B cell (primary cell): ENCODE measurements at places on chromosomes 13 and 19. TPM values are rescaled to one million over a fixed set of nuclear protein-coding genes. Genes with fewer than 3 reads are reported as not detected.

Gene ZSCAN4
- not detected in 2 replicates for polyA plus RNA-seq

Gene CGB5
- polyA plus RNA-seq: not detected in 2 replicates

Gene FGF21
- polyA plus RNA-seq: not detected in 2 replicates

Gene PRR19
- 0.26 and 0.39 TPM in 2 replicates for polyA plus RNA-seq

Gene ZNF540
- 2.2 and 2.9 TPM in 2 replicates for polyA plus RNA-seq

Gene SEMA6B
- polyA plus RNA-seq: 0.88 TPM in 1 of 2 replicates, not detected in the other

Gene LRP3
- polyA plus RNA-seq: 0.10 and 0.13 TPM in 2 replicates

Gene RGL3
- polyA plus RNA-seq: 2.8 and 3.5 TPM in 2 replicates

Gene CRLF1
- not detected in 2 replicates for polyA plus RNA-seq

Gene TPTE2
- polyA plus RNA-seq: 0.06 TPM in 1 of 2 replicates, not detected in the other

Gene GDF15
- polyA plus RNA-seq: 0.17 and 0.19 TPM in 2 replicates

Gene IL11
- 0.13 TPM in 1 of 2 replicates, not detected in the other for polyA plus RNA-seq

Gene LGALS4
- 5.2 and 5.4 TPM in 2 replicates for polyA plus RNA-seq

Gene FBXL3
- 20.5 and 36.5 TPM in 2 replicates for polyA plus RNA-seq

Gene PGLYRP1
- polyA plus RNA-seq: not detected in 2 replicates

Gene APOC1
- not detected in 2 replicates for polyA plus RNA-seq

Gene ZNF816
- 3.5 and 4.5 TPM in 2 replicates for polyA plus RNA-seq

Gene NLRP4
- 0.45 and 1.3 TPM in 2 replicates for polyA plus RNA-seq

Gene KCNC3
- polyA plus RNA-seq: 7.5 and 12.3 TPM in 2 replicates

Gene FCHO1
- polyA plus RNA-seq: 83.0 and 85.7 TPM in 2 replicates

Gene ZNF737
- polyA plus RNA-seq: 19.3 and 20.9 TPM in 2 replicates

Gene APC2
- polyA plus RNA-seq: 0.07 and 0.16 TPM in 2 replicates

Gene C1QTNF9B
- not detected in 2 replicates for polyA plus RNA-seq

Gene BRME1
- polyA plus RNA-seq: 1.1 and 1.8 TPM in 2 replicates

Gene ADGRE3
- polyA plus RNA-seq: 0.46 TPM in 1 of 2 replicates, not detected in the other

Gene LIM2
- polyA plus RNA-seq: not detected in 2 replicates

Gene TEX101
- not detected in 2 replicates for polyA plus RNA-seq

Gene SUPT5H
- 119 and 197 TPM in 2 replicates for polyA plus RNA-seq

Gene SLC8A2
- polyA plus RNA-seq: 0.07 TPM in 1 of 2 replicates, not detected in the other

Gene CYP2F1
- polyA plus RNA-seq: 0.04 TPM in 1 of 2 replicates, not detected in the other
